Nucleus accumbens (tissue), 56 donors: ENCODE measurements at places on chromosomes 16 and 17.

- no peak for DNase-seq
These were observed 10.2 kb downstream of the IL4R start for GRCh38 chr16:27323781-27324561.

DNA sequence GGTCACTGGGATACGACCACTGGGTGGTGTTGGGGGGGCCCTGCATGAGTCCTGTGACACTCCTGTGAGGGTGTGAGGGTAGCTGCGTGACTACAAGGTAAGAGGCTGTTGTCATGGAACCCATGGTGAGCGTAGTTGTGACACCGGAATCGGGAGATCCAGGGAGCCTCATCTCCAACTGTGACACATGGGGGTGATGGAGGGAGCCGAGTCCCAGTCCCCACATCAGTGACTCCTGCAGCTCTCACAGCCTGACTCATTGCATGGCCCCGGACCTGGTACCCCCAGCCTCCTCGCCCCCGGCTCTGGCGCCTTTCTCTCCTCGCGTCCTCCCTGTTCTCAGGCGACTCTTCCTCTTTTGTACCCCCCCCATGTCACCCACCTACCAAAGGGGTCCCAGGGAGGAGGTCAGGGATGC lies 14.2 kb downstream of the CDH16 start:
- DNase-seq: no peak

DNA sequence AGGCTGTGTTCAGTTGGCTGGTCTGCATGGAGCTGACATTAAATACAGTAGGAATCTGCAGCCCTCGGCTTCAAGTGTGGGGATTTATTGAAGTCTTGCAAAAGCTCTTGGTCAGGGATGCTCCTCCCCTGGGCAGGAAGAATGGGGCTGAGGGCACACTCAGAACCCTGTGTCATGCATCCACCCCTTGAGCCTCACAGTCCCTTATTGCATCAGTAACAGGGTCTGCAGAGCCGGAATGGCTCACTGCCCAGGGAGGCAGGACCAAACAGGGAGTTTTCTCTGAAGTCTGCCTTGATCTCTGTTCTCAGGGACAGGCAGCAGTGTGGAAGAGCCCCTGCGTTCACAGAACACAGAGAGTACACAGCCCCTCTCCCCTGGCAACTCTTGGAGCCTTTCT lies 216.8 kb downstream of the ENGASE start:
- DNase-seq: no peak

GRCh38 chr16:29663807-29664090 lies 702 bp downstream of the SPN start:
- DNase-seq: no peak

GRCh38 chr17:82876149-82876548 lies 36.3 kb upstream of the ZNF750 start:
- no peak for DNase-seq

GRCh38 chr16:57373117-57373947 lies 1.0 kb downstream of the CX3CL1 start:
- no peak for DNase-seq

- DNase-seq: peak; percentile 69
These were observed at the start of gene OSGIN1 for GRCh38 chr16:83952940-83953795. TSS of gene OSGIN1 (plus strand) at chr16:83953240. CDS start at chr16:83957672, 4,432 bp downstream.

DNA sequence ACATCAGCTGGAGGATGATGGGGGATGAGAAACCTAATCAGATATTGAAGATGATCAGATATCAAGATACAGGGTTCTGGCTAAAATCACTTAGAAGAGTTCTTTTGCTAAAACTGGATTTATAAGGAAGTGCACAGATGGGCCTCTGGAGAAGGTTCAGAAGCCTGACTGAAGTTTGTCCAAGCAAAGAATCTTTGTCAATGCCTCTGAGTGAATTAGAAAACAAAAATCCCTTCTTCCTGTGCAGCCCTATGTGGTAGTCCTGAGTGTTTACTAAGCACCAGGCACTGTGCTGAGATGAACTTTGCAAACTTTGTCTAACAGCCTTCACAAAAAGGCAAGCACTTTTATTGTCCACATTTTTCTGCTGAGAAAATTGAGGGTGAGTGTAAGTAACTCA lies 11.4 kb upstream of the CENPV start:
- DNase-seq: no peak

DNA sequence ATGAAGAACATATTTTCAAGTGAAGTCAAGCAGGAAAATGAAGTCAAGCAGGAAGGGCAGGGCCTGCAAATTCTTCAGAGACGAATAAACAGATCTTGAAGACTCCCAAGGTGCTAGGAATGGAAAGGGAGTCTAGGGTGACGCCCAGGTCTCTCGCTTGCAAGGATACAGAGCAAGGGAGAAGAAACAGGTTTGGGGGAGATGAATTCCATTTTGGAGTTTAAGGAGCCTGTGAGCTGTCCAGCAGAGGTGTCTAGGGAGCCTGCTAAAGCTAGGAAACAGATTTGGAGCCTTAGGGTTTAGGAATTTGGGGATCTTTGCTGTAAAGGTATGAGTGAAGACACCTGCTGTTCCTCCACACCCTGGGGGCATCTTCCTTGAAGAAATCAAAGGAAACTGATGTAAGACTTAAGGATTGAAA lies 2.0 kb upstream of the UNKL start:
- no peak for DNase-seq

- peak; percentile 61 for DNase-seq
These were observed 138.5 kb upstream of the CORO6 start for GRCh38 chr17:29761040-29761761.

DNA sequence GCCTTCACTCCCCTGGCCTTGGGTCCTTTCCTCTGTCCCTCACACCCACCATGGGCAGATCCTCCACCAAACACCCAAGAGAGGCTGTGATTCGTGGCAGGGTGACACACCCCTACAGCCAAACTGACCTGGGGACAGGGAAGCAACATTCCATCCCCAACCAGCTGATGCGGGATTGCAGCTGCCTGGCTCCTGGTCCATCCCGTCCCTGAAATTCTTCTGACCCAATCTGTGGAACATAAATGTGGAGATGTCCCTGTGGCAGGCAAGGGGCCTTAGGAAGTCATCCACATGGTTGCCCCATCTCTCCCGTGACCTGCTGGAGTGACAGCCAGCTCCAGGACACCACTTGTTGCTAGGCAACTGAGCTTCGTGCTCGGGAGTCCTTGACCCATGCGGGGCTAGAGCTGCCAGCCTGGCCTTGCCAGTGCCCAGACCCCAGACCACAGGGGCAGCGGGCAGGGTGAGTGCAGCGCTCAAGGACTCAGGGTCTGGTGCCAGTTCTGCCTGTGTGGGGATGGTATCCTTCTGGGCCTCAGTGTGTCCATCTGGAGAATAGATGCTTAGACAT lies 34.0 kb upstream of the CPNE2 start:
- no peak for DNase-seq

GRCh38 chr17:8142158-8142886 lies 9.9 kb downstream of the PER1 start:
- DNase-seq: no peak

DNA sequence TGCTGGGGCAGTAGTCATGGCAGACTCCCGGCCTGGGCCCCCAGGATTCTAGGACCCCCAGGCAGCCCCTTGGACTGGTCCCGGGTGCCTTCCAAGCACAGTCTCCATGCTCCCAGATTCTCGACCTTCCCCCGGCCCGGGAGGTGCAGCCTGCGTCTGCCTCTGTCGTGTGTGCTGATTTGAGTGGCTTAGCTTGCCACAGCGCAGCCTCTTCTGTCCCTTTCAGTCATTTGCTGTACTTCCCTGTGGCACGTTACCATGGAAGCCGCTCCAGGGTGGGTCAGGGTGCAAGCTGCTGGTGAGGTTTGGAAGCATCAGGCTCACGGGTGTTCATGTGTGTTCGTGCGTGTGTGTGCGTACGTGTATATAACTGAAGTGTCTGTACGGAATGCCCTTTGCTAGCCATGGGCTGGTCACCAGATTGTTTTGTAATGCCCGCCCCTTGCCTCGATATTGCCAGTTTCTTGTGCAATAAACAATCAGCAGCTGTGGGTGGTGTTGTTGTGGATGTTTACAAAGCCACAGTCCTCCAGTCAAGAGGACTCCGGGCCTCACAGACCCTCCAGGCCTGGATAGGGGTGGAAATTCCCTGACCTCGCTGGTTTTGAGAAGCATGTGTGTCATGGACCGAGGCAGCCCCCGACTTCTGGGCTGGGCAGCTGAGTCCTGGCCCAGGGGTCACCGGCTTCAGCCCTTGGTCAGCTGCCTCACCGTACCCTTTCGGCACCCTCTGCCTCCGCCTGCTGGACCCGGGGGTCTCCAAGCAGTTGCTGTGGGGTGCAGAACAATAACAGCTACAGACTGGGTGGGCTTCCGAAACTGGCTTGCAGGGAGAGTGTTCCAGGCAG lies 9.7 kb upstream of the CLEC18A start:
- DNase-seq: no peak

- DNase-seq: no peak
These were observed 14.2 kb downstream of the ETV4 start for GRCh38 chr17:43531955-43532354.

DNA sequence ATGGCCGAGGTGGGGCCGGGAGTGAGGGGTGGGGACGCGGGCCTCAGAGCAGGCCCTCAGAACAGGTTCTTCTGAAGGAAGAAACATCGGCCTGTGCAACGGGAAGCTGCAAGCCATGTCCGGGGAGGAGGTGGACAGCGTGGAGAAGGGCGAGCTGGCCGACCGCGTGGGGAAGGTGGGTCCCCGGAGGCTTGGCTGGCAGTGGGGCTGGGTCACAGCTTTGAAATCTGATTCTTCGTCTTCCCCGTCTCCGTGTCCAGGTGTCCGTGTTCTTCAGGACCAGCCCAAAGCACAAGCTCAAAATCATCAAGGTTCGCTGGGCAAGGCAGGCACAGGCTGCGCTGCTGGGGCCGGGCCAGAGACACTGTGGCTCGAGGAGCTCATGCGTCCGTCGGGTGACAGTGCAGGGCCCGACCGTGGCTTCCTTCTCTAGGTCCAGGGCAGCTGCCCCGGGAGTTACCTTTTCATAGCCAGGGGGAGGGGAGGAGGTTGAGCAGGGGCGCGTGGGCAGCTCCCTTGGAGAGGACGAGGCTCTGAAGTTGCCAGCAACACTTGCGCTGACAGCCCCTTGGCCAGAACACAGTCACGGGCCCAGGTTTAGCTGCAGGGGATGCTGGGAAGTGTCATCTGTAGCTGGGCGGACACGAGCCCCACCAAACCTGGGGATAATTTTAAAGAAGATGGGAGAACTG lies 51.3 kb downstream of the MEAK7 start:
- no peak for DNase-seq

- DNase-seq: no peak
These were observed 7.7 kb upstream of the NLRP1 start for GRCh38 chr17:5591966-5592365.

DNA sequence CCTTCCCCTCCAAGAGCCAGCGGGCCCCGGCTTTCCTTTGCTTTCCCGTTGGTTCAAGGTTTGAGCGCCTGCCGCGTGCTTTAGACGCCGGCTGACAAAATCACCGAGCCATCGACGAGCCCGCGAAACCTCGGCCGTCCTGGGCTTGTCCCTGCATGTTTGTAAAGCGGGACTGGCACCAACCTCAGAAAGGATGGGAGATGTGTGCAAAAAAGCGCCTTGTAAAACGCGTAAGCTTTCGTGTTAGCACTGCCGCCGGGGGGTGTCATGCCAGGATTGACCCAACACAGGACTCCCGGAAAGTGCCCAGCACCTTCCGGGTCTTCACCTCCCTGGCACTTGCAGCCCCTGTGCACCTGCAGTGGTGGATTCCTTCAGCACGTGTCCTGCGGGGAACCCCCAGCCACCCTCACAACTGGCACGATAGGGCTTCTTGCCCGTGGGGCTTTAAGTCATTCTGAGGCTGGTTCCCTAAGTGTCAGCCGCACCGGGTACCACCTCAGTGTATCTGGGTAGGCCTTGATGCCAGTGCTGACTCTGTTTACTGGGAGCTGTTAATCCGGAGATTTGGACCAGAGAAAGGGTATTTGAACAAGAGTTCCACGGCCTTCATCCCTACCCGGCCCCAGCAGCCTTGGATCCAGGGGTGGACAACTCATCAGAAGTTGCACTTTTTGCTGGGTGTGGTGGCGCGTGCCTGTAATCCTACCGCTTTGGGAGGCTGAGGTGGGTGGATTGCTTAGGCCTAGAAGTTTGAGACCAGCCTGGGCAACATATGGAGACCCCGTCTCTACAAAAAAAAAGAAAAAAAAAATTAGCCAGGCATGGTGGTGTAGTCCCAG lies 817 bp downstream of the NDUFAF8 start:
- no peak for DNase-seq

GRCh38 chr16:68003031-68003430 lies 3.7 kb upstream of the DPEP2 start:
- DNase-seq: no peak

DNA sequence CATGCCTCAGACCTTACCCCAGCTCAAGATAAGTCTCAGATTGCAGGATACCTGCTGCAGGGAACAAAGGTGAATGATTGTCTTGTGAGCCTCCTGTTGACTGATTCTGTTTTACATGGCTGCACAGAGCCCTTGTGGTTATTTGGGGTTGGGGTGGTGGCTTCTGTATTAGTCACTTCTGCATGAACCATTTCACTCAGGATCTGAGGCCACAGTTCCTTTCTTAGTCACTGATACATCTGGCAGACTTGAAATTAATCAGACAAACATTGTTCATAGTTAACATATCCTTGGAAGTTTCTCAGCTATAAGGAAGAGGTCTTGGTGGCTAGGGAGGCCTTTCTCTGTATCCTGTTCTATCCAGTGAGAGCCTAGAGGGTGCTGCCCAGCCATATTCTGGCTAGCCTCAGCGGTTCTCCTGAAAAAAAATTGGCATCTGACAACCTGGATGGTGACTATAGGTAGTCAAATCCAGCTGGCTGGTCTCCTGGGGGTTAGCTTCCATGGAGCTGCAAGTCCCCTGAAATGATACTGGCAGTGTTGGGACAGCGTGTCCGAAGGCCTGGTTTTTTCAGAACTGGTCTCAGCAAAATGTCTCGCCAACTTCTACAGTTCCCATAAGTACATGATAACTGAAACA lies 8.4 kb upstream of the PLK1 start:
- no peak for DNase-seq

DNA sequence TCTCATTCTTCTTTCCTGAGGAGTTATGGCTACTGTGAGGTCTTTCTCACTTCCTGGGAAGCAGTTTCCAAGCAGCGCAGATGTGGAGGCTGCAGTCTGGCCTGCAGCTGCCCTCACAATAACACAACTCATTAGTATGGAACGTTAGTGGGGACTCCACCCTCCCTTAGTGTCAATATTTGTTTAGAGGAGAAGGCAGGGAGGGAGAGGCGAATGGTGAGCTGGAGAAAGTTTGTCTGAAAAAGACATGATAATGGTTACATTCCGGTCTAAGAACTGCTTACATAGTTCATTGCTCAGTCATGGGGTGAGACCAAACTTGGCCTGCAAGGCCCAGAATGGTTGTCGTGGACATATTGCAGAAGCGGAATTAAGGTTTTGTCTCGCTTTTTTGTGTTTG lies 170.2 kb downstream of the HS3ST3B1 start:
- no peak for DNase-seq

- DNase-seq: no peak
These were observed 53.8 kb upstream of the ARHGAP44 start for GRCh38 chr17:12735517-12735916.

GRCh38 chr17:5902181-5903140 lies 167.7 kb upstream of the WSCD1 start:
- no peak for DNase-seq

GRCh38 chr16:88329726-88330700 lies 52.7 kb upstream of the ZNF469 start:
- no peak for DNase-seq

- DNase-seq: no peak
These were observed 446.5 kb downstream of the KCNJ2 start for GRCh38 chr17:70615831-70616230.

GRCh38 chr17:80566054-80566400 lies 21.4 kb downstream of the RPTOR start:
- DNase-seq: no peak
